ENCODE measurements at places on chromosomes 2 and 18.

GRCh38 chr2:127079358-127079920 is 27.5 kb downstream of the BIN1 start:
- DNase-seq = no peak

DNA sequence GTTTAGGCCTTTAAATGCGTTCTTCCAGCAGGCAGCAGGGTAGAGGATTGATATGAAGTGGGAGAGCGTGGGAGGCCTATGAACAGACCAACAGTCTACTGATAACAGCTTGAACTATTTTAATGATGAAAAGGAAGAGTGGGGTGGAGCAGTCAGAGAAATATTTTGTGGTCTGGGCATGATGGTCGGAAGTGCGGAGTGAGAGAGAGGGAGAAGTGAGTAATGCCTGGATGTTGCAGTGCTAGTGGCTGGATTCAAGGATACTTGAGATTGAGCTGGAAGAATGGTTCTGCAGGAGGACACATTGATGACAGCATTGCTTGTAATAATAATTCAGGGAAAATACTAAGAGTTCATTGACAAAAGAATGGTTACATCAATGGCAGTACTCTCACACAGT is 151.0 kb upstream of the DAPL1 start:
- no peak for DNase-seq

GRCh38 chr2:73516033-73516432 is 126.2 kb downstream of the NAT8 start:
- DNase-seq = no peak

- DNase-seq = no peak
These were observed 176.7 kb upstream of the PKDCC start for GRCh38 chr2:41871080-41871479.

GRCh38 chr18:63131106-63131958 is 188.2 kb downstream of the BCL2 start:
- DNase-seq = no peak

DNA sequence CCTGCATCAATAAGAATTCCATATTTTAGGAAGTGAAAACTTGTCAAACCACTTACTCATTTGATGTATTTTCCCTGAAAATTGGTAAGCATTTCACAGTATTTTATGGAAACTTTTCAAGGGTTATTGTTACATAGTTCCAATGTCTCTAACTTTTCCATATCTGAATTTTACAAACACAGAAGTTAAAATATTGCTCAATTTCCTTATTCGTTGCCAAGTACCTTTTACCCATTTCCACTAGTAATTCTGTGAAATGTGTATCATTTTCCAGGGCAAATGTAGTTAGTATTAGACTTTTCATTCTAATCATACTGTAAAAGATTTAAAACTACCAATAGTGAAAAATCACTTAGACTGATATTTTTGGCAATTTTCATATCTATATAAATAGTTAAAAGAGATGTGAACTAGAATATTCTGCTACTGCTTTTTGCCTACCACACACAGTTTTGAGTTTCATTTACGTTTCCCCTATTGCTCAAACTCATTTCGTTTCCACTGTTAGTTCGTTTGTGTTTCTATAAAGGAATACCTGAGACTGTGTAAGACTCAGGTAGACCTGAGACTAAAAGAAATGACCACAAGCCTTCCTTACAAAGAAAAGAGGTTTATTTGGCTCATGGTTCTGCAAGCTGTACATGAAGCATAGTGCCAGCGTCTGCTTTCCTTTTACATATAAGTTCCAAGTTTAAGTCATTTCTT is 86.3 kb downstream of the PMS1 start:
- no peak for DNase-seq

Measured in T1000 (cell line).